ENCODE measurements at places on chromosomes 13 and 19.

- DNase-seq, result no peak
These were observed 48.6 kb downstream of the ARHGAP35 start for GRCh38 chr19:46909356-46909755.

- no peak for DNase-seq
These were observed 6.6 kb upstream of the DAPK3 start for GRCh38 chr19:3977242-3978143.

DNA sequence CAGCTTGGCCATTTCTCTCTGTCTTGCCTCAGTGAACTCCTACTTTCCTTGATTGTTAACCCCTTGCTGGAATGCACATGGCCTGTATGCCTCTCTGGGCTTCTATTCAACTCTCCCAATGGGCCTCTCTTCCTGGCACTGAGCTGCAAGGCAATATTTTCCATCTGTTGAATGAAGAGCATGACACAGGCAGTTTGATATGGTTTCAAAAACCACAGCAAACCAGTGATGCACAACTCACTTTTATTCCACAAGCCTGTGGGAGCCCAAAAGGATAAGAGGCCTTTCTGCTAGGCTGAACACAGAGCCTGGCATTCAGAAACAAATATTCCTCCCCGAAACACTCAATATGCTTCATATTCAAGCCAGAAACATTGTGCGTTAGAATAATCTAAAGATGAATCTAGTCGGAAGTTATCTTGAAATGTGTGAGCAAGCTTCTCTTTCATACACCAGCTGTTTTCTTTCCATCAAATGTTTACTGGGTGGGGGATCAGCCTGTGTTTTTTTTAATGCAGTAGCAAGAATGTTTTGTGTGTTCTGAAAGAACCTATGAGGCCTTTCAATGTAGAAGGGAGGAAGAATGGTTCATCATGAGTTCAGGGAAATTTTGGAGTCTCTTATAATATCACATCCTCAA is 443.1 kb upstream of the SPRY2 start:
- no peak for DNase-seq

DNA sequence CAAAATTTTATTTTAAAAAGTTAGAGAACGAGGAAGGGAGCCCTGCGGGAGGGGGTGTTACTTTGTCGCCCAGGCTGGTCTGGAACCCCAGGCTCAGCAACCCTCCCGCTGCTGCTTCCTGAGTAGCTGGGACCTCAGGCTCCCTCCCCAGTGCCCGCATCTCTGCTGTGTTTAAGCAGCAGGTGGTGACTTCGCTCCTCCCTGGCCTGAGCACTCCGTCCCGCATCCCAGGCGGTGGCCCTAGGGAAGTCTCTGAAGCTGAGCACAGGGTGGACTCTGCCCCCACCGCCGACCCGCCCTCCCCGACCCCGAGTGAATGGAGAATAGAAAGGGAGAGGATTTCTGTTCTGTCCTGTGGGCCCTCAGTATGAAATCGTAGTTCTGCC is 30.5 kb downstream of the ZNF701 start:
- DNase-seq, result no peak

GRCh38 chr19:6866741-6867151 is 20.6 kb upstream of the ADGRE1 start:
- DNase-seq, result no peak

GRCh38 chr19:39970425-39970674 is 615 bp upstream of the PSMC4 start:
- DNase-seq, result no peak

- DNase-seq, result no peak
These were observed 2.8 kb downstream of the TNNT1 start for GRCh38 chr19:55146078-55146704.

DNA sequence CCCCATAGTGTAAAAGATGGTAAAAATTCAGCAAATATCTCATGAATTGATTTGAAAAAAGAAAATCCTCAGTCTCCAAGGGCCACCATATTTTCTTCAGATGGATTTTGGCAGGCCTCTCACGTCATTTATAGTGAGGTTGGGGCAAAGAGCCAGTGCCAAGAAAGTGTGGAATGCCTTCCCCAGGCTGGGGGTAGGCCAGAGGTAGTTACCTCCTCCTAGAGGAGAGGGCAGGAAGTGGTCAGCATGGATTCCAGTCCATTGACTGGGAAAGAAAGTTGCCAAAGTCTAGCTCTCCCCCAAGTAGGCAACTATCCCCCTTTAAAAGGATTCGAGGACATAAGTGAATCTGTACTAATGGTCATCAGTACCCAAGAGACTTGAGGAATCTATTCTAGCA is 68.4 kb upstream of the KCTD4 start:
- no peak for DNase-seq

- no peak for DNase-seq
These were observed 22.0 kb downstream of the SBNO2 start for GRCh38 chr19:1151917-1152587.

- no peak for DNase-seq
These were observed 40.8 kb downstream of the KLF2 start for GRCh38 chr19:16365300-16365996.

GRCh38 chr13:73223372-73223781 is 164.6 kb downstream of the KLF5 start:
- no peak for DNase-seq

DNA sequence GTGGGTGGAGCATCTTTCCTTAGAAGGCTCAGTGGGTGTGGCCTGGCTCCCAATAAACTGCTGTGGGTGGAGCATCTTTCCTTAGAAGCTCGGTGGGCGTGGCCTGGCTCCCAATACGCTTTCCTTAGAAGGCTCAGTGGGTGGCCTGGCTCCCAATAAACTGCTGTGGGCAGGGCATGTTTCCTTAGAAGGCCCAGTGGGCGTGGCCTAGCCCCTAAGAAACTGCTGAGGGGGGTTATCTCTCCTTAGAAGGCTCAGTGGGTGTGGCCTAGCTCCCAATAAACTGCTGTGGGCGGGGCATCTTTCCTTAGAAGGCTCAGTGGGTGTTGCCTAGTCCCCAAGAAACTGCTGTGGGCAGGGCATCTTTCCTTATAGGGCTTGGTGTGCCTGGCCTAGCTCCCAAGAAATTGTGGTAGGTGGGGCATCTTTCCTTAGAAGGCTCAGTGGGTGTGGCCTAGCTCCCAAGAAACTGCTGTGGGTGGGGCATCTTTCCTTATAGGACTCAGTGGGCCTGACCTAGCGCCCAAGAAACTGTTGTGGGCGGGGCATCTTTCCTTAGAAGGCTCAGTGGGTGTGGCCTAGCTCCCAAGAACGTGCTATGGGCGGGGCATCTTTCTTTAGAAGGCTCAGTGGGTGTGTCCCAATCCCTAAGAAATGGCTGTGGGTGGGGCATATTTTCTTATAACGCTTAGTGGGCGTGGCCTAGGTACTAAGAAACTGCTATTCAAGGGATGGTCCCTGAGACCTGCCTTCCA is 10.3 kb downstream of the HSH2D start:
- DNase-seq, result no peak

GRCh38 chr19:1512671-1513498 is at the start of gene ADAMTSL5:
TSS of gene ADAMTSL5 (minus strand) at chr19:1513019. CDS start at chr19:1510943, 2,076 bp downstream.
- no peak for DNase-seq

DNA sequence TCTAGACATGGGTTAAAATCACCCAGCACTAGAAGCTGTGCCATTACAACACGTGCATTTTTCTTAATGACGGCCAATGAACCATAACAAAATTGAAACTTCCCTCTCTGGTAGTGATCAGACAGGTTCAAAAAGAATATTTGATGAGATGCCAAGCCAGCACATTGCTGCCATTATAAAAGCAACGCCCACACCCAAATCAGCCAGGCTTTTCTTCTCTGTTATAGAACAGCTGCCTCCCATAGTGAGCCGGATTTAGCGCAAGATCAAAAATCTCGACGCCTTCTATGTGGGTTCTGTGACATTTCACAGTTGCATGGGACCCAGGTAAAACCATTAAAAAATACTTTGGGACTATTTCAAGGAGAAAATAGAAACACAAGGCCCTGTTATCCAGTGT is 1158.0 kb downstream of the EFNB2 start:
- DNase-seq, result no peak

DNA sequence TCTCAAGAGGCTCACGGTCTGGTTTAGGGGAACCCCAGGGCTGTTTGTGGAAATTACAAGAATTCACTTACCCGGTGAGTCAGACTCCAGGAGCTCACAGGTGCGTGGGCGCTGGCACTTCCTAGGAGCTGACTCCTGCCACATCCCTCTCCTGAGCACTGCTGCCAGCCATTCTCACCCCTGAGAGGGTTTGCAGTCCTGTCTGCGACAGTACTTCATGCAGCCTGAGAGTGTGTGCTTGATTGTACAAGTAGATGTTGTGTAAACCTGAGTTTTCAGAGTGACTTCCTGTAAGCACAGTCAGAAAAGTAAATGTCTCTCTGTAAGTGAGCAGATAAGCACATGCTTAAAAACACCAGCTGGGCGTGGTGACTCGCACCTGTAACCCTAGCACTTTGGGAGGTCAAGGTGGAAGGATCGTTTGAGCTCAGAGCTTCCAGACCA is 8.1 kb downstream of the MRPL4 start:
- peak; percentile 75 for DNase-seq

DNA sequence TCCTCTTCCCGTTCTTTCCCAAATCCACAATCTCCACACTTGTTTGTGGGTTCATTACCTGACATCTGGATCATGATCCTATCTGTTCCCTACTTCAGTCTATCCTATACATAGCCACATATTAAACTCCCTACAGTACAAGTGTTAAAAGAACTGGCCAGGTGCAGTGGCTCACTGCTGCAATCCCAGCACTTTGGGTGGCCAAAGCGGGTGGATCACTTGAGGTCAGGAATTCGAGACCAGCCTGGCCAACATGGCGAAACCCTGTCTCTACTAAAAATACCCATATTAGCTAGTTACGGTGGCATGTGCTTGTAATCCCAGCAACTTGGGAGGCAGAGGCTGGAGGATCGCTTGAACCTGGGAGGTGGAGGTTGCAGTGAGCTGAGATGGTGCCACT is 88.3 kb downstream of the TM9SF2 start:
- no peak for DNase-seq

DNA sequence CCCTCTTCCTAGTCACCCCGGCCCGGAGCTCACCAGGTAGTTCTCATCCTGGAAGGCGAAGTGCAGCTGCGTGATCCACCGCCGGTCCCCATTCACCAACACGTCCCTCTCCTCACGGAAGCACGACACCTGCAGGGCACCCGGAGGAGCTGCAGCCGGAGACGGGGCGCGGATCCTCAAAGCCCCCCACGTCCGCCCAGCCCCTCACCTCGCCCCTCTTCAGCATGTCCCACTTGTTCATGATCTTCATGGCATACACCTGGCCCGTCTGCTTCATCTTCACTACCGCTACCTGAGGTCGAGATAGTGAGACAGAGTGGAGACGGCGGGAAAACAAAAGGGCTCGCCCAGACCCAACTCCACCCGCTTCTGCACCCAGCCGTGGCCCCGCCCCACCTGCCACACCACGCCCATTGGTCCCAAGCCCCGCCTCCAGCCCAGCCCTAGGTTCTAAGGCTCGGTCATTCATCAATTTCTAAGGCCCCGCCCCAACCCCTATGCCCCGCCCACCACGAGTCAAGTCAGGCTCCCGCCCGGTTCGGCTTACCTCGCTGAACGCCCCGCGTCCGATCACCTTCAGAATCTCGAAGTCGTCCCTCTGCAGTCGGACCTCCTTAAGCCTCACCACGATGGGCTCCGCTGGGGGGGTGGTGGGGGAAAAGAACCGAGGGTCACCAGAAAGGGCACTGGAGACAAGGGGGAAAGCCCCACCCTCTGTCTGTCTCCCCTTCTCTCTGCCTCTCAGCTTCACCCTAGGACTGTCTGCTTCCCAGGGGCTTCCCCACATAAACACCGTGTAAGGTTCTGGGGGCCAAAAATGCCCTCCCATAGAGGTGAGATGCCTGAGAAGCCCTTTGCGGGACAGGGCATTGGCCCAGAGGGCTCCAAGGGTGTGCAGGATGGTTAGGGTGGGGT is 2.8 kb downstream of the DMPK start:
- no peak for DNase-seq

DNA sequence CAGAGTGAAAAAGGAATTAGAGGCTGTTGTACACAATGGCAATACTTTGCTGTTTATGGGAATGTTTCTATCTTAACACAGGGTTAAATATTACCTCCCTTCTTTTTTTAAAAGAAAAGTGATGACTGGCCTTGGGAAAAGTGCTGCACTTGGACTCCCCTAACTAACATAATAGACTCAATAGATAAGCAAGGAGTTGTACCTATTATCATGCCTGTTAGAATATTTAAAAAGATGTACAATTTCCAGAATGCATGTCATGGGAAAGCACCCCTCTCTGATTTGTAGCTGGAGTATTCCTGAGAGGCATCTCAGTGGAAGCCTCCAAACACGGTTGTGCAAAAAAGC is 79.3 kb upstream of the GPC6 start:
- no peak for DNase-seq

- DNase-seq, result peak; percentile 63
These were observed 4.1 kb downstream of the SWSAP1 start for GRCh38 chr19:11378319-11379189.

DNA sequence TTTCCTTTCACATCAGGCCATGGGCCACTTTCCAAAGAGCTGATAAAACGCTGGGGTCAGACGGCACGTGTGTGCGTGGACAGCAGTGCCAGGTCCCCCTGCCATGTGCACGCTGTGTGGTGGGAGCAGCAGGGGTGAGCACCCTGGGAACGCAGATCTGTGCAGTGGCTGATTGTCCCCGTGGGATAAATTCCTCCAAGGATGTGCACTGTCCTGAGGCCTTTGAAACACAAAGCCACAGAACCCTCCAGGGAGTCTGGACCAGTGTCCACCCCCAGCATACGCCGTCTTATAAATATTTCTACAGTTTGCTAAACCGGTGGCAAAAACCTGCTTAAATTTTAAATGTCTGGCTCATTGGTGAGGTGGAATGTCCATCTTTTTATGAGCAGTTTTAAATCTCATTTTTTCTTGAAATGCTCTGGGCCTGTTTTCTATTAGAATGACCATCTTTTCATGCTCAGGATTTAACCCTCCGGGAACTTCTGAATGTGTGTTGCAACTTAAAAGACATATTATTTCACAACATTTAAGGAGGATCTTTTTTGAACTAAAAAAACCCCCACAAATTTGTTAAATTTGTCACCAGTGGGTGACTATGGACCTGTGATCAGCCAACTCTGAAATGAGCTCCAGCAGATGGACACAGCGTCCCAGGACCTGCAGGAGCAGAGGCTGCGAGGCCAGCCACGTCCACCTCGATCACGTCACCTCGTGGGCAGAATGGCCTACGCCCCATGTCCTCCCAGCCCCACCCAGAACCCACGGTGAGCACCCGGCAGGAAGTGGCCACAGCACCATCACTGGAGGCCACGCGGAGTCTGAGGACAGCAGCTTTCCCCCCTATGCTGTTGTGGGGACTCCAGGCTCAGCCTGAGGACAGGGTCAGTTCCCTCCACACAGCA is 68.6 kb downstream of the RASA3 start:
- no peak for DNase-seq

- peak; percentile 49 for DNase-seq
These were observed at the start of gene PNKP for GRCh38 chr19:49866933-49867782. TSS of gene PNKP (minus strand) at chr19:49867576. CDS start at chr19:49867204, 372 bp downstream.

DNA sequence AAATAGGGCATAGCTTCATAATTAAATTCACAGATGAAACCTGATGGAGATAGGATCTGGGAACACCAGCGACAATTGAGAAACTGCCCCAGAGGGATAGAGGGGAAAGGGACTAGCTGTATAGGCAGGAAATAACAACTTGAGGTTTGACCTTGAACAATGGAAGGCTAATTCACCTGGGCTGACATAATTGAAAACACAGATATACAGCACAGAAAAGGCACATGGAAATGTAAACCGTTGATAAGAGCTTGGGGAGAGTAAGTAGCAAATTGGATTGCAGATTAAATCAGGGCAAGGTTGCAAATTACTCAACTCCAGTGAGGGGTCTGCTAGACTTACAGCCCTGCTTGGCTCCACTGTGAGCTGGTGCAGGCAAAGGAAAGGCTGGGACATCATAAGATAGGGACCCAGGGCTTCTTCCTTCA is 246.7 kb downstream of the DLEU7 start:
- DNase-seq, result no peak

Data from epithelial cell of prostate (primary cell).